ENCODE measurements at places on chromosomes 3 and 15.

GRCh38 chr3:155286736-155287135 lies 6.7 kb downstream of the STRIT1 start:
- no peak for DNase-seq

DNA sequence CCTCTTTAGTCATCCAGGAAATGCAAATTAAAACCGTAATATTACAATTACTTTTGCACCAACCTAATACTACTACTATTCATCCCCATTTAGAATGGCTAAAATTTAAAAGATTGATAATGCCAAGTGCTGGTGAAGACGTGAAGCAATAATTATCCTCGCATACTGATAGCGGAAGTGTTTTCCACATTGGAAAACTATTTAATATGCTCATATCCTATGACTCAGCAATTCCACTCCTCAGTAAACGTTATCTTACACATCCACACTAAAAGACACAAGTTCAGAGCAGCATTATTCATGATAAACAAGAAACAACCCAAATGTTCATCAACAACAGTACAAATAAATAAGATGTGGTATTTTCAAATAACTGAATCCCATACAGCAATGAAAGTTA lies 70.6 kb downstream of the VPS13C start:
- DNase-seq, result no peak

- no peak for DNase-seq
Observed at GRCh38 chr15:75745305-75745704, 32.7 kb upstream of the CSPG4 start.

GRCh38 chr15:72472992-72473610 lies 1.0 kb upstream of the ARIH1 start:
- no peak for DNase-seq

GRCh38 chr15:89139613-89140499 lies 51.6 kb downstream of the ABHD2 start:
- DNase-seq, result no peak

DNA sequence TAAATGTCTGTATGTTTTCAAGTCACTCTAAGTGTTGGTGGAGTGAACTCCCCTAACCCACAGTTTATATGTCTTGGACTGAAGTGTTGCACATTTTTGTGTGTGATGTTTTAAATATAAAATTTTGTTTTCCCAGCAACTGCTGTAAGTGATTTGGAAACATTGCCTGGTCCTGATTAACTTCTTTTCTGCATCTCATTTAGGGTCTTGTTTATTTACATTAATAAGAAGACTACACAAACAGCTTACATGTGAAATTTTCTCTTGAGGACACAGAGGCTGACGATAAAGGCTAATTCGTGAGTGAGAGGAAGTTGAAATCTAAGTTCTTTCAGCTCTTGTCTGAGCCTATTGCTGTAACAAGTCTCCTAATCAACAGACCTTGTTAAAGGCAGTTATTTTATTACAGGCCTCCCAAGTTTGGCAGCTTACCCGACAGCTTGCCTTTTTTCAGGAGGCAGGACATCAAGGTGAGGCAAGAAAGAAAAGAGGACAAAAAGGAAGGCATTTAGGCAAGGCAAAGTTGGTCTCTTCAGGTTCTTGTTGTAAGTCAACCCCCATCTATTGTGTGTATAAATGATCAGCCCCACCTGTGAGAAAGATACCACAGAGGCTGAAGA lies 177.7 kb upstream of the NR2E3 start:
- DNase-seq, result no peak

- no peak for DNase-seq
Observed at GRCh38 chr15:67049351-67050044, 15.9 kb upstream of the SMAD3 start.

DNA sequence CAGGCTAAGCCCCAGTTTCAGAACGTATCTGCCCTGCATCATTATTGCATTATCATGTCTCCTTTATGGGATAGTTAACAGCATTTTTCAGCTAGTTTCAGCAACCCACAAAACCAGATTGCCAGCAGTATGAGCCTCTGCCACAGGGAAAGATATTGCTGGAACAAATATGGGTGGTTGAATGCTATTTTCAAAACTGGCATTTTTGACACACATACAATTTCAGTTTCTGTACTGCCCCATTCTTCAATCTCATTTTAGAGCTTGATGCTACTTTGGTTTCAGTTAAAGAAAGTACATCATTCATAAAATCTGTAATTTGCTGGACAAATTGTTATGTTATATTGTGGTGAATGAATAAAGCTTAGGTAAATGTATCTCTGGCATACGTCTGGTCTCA lies 1037.5 kb downstream of the NAALADL2 start:
- no peak for DNase-seq

- no peak for DNase-seq
Observed at GRCh38 chr15:93362203-93362602, 273.2 kb upstream of the RGMA start.

DNA sequence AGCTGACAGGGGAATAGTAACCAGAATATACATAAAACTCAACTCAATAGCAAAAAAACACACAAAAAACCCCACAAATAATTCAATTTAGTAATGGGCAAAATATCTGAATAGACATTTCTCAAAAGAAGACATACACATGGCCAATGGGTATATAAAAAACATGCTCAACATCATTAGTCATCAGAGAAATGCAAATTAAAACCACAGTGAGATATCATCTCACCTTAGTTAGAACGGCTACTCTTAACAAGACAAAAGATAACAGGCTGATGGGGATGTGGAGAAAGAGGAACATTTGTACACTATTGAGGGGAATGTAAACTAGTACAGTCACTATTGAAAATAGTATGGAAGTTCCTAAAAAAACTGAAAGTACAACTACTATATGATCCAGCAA lies 678.6 kb downstream of the MECOM start:
- no peak for DNase-seq

GRCh38 chr3:110865934-110866333 lies 205.7 kb upstream of the NECTIN3 start:
- DNase-seq, result no peak

GRCh38 chr3:123821920-123822319 lies 62.2 kb downstream of the MYLK start:
- no peak for DNase-seq

- DNase-seq, result no peak
Observed at GRCh38 chr3:15220661-15221060, 14.6 kb downstream of the CAPN7 start.

DNA sequence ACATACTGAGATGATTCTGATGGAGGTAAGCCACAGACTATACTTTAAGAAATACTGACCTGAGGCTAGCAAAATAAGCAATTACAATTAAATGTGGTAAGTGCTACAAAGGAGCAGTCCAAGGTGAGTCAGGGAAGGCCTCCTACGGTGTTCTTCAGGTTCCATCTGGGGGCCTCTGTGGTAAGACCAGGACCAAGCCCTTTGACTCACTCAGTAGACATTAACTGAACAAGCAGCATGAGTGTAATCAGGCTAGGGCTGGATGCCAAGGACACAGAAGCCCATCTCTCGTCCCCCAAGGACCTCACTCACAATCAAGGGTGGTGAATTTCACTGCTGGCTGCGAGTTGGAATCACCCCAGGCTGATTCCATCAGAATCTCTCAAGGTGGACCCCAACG lies 37.3 kb downstream of the DZIP1L start:
- DNase-seq, result no peak

DNA sequence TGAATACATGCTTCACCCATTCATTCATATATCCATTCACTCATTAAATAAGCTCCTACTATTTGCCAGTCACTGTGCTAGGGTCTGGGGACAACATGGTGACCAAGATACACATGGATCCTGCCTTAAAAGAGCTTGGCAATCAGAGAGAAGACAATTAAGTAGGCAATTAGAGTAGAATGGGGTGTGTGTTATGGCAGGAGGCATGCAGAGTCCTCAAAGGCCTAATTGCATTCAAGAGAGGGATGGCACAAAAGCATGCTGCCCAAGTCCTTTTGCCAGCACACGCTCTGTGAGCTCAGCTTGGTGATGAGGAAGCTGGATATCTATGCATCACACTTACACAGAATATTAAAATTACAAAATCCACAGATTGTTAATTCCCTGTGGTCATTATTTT lies 2.8 kb upstream of the PRICKLE2 start:
- DNase-seq, result no peak

GRCh38 chr15:69862540-69862939 lies 235.2 kb downstream of the TLE3 start:
- DNase-seq, result no peak

GRCh38 chr15:89196994-89197393 lies 24.4 kb downstream of the RLBP1 start:
- no peak for DNase-seq

DNA sequence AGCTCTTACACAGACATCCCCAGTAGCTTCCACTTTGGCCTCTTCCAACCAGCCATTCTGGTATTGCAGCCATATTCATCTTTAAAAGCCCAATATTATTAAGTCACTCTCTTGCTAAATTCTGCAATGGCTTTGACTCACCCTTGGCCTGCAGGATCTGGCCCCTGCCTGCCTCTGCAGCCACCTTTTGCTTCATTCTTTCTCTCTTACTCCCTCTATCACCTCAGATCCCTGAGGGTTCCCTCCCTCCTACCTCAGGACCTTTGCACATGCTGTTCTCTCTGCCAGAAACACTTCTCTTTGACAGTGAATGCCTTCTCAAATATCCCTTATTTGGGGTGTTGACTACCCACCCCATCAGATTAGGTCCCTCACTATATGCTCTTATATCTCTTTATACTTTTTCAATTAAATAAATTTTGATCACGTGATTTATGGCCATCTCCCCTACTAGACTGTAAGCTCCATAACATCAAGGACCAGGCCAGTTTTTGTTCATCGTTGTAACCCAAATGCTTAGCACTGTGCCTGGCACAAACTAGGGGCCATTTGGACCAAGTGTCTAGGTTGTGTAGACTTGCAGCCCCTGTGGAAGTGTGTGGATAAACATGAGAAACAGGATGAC lies 32.3 kb upstream of the UBE2Q2 start:
- DNase-seq, result no peak

DNA sequence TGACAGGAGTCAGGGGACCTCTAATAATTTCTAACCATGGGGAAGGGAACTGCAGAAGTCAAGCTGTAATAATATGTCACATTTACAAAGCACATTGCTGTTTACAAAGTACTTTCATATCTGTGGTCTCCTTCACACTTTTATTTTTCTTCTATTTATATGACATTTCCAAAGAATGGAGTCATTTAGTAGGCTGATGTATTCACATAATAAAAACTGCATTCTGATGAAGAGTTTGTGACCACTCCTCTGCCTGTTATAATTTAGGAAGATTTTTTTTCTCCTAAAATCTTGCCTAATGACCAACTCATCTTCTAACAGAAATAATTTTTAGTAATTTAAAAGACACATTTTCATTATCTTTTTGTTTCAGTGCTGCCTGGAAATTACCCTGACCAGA lies 272.2 kb upstream of the VEPH1 start:
- DNase-seq, result no peak

Data from stimulated activated CD8-positive, alpha-beta memory T cell treated with anti-CD3 and anti-CD28 coated beads, Interleukin-4, amount 100 ng/mL, for 4 hours (primary cell).